HS-27A (cell line): ENCODE measurements at places on chromosomes 12 and 14.

DNA sequence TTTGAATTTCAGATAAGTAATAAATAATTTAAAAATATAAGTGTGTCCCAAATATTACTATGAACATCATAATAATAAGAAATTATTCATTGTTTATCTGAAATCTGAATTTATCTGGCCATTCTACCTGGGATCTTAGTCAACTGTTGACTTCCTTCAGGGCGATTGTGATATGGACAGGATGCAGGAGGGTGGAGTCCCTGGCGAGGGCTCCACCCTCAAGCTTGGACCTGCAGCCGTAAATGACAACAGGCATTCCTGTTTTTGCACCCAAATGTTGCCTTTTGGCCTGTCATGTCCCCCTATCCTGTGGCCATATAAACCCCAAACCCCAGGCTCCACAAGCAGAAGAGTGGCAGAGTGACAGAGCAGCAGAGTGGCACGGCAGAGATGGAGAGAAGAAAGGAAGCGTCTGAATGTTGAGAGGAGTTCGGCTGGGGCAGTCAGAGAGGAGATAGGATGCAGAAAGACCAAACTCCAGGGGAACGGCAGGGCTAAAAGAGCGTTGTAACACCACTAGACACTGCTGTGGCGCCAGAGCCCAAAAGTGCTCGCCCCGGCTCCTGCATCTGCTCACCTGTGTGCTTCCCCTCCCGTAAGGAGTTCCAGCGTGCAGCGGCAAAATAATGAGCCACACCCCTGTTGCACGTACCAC, 39.4 kb upstream of the FUT8 start:
- no peak for DNase-seq

- DNase-seq = no peak
These were observed 181.9 kb upstream of the NPAS3 start for GRCh38 chr14:32756775-32757174.

DNA sequence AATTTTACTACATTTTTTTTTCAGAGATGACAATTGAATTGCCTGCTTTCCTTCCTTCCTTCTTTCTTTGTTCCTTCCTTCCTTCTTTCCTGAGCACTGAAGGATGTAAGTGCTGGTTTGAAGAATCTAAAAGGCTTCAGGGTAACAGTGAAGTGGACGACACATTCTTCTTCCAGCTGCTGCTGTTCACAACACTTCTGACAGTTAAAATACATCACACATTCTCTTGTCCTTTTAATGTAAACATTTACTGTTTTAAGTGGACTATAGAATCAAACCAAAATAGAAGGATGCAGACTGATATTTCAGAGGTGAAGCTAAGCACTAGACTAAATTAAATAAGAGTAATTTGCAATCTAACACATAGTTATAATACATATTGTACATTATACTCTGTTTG, 151.5 kb downstream of the MSRB3 start:
- no peak for DNase-seq

DNA sequence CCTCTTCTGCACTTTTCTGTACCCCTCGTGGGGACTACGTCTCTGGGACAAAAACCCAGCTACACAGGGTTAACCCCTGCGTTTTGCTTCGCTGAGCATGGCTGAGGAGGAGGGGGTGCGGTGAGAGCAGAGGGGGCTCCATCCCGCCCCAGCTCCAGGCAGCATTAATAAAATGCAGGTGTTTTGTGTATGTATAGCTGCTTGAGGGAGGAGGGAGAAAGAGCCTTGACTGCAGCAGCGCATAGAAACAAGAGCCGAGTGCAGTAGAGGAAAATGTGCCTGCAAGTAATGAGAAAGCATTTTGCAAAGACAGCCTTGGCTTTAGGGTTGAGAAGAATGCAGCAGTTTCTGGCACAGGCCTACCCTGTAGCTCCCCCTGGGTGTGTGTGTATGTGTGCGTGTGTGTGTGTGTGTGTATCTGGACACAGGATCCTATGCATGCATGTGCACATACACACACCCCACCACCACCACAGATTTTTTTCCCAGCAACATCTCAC, 103.9 kb downstream of the ZFP36L1 start:
- no peak for DNase-seq

DNA sequence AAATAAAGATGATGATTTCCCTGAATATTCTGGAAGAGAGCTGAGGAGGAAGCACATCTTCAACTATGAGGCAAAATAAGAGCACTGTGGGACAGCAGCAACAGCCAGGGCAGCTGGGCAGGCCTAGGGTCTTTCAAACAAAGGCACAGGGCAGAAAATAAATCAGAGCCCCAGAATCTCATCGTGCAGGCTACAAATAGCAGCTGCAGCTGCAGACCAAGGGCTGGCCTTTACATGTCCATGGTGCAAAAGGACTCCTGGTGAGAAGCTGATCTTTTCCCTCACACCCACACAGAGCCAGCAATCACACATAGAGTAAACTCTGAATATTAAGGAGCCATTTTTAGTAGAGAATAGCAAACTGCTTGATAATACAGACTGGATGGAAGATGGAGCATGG, 13.6 kb upstream of the MYBPC1 start:
- DNase-seq = no peak

GRCh38 chr14:55366271-55366670, 45.4 kb downstream of the ATG14 start:
- DNase-seq = no peak

GRCh38 chr12:67968321-67968720, 20.9 kb upstream of the IFNG-AS1 start:
- DNase-seq = no peak

- peak; percentile 40 for DNase-seq
These were observed 52.0 kb upstream of the RNU6-8 start for GRCh38 chr14:32254952-32255679.

DNA sequence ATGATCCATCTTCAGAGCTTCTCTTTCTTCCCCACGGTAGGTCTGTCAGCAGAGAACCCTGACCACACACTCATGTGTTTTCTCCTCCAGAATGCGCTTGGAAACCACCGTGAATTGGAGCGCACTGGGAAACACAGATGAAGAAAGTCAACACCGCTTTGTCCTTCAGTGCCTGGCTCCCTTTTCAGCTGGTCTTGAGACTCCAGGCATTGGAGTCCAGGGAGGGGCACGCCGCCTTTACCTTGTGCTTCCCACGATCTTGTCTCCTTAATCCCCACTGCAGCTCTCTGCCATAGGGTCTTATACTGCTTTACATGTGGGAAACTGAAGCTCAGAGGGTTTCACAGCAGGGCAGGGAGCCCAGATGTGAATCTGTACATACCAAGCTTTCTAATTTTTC, 1.1 kb downstream of the FAM90A1 start:
- no peak for DNase-seq
